T-helper 22 cell (primary cell): ENCODE measurements at places on chromosomes 4 and X.

DNA sequence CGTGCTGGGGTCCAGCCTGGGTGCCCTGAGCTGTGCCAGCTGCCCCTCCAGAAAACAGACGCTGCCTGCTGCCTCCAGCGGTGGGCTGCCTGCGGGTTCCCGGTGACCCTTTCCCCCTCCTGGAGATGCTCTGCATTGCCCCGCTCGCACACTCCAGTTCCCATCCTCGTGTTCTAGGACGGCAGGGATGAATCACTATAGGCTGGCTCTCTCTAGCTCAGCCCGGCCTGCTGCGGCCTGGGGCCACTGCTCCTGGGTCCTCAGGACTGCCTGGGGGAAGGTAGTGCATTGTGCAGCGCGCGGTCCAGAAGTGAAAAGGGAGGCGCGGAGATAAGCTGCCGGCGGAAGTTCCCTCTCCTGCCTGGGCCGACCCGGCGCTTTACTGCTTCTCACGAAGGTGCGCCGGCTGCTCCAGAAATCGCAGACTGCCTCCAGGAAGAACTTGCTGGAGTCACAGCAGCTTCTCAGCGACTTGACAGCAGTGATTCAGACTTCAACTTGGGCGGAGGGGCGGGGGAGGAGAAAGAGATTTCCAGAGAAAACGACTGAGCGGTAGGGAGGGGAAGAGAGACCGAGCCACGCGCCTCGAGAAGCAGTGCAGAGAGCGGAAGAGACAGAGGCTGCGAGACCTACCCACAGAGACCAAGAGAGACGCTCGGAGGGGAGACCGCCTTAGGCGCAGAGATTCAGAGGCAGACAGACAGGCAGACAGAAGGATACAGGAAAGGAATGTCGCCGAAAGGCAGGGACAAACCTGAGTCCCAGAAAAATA is 6.7 kb upstream of the MSX1 start:
- no peak for DNase-seq

- no peak for DNase-seq
These were observed 252.6 kb upstream of the GPR101 start for GRCh38 chrX:137286423-137286822.

GRCh38 chr4:96262057-96262456 is 422.2 kb downstream of the PDHA2 start:
- DNase-seq, result no peak

DNA sequence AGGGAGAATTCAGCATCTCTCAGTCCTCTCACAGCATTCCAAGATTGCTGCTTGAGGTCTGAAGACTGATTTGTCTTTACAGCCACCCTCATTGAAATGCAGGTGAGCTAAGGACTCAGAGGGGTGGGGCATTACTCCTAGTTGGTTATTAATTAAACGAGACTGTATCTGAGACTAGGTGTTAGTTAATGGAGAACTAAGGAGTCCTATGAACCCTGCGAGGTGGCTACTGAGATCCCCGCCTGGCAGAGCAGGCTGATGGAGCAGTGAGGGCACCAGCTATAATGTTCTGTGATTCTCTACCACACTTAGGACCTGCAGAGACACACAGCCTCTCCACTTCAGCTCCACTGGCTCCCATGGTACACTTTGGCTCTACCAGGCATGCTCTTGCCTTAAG is 215.3 kb downstream of the MID1IP1 start:
- no peak for DNase-seq

DNA sequence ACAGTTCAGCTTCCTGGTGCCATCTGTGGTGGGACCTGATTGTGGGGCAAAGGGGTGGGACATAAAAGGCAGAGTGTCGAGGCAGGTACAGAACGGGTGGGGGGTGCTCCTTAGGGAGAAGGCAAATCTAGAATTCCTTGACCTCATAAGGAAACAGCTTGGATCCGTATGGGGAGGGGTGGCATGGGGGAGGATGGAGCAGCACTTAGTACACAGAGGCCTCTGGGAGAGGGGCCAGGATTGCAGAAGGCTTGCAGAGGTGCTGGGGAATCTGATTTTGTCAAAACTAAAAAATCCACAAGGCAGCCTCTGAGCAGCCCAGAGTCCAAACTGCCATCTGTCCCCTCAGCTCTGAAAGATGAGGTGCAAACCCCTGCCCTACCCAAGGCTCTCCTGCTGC is 2.3 kb upstream of the EMD start:
- no peak for DNase-seq

DNA sequence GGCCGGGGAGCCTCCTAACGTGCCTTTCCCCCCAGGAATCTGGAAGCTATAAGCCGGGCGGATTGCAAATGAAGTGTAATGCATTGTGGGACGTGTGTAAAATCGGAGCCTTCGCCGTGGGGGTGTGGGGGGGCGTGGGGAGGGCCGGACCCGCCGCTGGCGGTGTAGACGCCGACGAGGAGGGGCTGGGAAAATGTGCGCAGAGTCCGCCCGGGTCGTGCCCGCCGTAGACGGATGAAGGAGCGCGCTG is 1.3 kb downstream of the STOX2 start:
- no peak for DNase-seq

DNA sequence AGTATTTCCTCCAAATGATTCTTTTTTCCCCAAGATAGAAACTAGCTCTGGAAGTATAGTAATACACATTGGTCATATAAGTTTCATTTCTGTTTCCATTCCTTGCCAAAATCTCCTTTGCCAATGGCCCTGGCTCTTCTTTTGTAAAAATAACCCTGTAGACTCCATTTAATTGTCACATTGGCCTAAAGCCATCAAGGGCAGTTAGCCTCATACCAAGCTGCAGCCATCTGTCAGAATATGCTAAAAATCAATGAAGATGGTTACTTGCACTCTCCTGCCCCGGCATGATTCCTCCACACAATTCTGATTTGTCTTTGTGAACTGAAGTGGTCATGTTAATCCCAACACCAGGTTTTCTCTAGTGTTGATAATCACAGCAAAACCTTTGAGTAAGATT is 380.5 kb downstream of the SH2D1A start:
- DNase-seq, result no peak

DNA sequence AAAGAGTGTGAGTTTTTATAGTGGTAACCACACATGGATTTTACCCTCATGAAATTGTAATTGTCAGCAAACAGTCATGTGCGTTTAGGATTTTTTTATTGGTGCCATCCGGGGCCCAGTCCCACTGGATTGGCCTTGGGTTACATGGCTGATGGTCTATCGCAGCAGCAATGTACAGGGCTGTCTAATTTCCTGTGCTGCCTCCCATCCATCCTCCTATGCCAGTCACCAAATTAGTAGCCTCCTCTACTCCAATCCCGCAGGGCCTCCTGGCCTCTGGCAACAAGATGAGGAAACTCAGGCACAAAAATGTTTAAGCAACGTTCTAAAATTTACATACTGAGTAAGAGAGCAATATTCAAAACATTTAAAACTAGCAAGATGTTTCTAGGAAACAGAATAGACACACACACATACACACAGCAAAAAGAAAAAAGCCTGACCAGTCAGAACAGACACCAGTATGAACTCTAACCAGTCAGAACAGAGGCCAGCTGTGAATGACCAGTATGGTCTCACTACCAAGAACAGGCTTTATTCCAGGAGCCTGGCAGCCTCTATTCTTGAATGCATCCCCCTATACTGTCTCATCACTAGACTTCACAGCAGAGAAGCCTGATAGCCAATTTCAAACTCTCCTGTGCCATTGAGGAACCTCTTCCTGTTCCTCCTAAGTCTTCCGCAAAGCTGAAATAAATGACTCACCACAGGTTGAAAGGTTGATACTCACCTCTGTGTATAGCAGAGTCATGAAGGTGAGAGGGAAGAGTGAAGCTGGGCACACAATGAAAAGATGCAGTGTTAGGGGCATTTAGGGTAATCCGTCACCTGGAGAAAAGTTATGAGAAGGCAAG is 42.6 kb downstream of the CHRNA9 start:
- no peak for DNase-seq

- DNase-seq, result no peak
These were observed 333.8 kb downstream of the C4orf33 start for GRCh38 chr4:129429581-129430320.

- DNase-seq, result no peak
These were observed 253.0 kb downstream of the COX7B2 start for GRCh38 chr4:46656071-46656470.

DNA sequence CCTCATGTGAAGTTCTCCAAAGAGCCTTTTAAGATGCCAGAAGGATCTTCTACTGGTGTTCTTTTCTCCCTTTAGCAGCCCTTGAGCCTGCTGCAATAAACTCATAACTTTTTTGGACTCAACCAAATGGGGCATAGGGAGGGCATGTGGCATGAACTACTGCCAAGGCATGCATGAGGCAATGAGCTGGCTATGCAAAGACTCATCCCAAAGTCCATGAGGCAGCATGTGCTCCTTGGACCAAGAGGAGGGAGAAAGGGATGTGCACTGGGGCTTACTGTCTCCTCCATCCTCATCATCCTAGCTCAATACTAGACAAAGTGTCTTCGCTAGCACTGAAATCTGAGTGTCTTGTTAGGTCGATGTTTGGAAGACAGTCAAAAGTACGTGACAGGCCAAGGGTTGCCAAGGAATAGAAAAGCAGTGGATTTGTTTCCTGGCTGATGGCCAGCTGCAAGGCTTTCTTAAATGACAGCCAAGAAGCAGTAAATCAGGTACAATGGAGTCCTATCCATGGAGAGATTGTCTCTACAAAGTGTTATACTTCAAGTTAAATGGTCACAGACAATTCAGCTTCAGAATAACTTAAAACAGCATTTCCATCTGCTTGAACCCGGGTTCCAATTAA is 44.5 kb upstream of the ATXN3L start:
- DNase-seq, result no peak

DNA sequence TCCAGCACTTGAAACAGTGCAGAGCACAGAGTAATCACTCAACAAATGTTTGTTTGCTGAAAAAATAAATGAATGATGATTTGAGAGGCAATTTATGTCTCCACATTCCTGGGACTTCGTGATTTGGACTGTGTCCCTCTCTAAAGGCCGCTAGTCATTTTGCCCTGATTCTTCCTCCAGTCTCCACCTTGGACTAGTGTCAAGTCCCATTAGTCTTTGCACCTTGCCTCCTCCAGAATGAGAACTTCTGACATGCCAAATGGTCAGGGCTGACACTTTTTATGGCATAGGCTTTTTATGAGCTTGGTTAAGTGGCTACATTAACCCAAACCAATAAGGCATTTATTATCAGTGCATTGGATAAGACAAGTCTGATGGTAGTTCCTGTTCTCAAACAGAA is 65.1 kb upstream of the POF1B start:
- no peak for DNase-seq

DNA sequence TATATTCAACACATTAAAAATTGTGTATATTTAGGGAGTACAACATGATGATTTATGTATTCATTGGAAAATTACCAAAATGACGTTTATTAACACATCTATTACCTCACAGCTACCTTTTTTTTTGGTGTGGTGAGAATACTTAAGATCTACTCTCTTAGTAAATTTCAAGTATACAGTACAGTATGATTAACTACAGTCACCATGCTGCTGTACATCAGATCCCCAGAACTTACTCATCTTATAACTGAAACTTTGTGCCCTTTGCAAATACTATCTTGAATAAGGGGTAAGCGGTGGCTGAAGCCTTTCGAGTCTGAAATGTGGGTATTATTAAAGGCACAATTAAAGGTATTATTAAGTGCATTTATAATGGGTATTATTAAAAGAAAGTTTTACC is 976 bp downstream of the PHKA1 start:
- no peak for DNase-seq

DNA sequence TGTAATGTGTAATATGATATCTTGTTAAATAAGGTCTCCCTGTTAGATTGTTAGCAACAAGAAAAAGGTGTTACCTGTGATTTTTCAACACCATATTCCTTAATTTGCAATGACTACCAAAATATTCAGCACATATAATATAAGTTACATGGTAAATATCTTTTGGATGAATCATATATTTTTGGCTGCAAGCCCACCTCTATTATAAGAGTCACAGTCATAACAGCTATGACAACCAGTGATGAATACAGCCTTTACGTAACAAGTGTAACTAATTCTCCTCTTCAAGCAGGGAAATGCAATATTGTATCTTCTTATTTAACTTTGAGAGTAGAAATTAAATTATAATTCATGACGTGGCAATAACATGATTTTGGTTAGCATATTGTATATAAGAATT is 187.0 kb downstream of the NLGN4X start:
- DNase-seq, result no peak

GRCh38 chr4:61220556-61220955 is 20.4 kb downstream of the ADGRL3 start:
- no peak for DNase-seq

- no peak for DNase-seq
These were observed 54.3 kb downstream of the CCDC149 start for GRCh38 chr4:24858550-24858949.

- no peak for DNase-seq
These were observed 20.0 kb upstream of the FGFBP2 start for GRCh38 chr4:15982842-15983524.

GRCh38 chr4:34939073-34939472 is 1305.2 kb downstream of the ARAP2 start:
- no peak for DNase-seq

- no peak for DNase-seq
These were observed 119.0 kb upstream of the PDLIM3 start for GRCh38 chr4:185654311-185654710.

DNA sequence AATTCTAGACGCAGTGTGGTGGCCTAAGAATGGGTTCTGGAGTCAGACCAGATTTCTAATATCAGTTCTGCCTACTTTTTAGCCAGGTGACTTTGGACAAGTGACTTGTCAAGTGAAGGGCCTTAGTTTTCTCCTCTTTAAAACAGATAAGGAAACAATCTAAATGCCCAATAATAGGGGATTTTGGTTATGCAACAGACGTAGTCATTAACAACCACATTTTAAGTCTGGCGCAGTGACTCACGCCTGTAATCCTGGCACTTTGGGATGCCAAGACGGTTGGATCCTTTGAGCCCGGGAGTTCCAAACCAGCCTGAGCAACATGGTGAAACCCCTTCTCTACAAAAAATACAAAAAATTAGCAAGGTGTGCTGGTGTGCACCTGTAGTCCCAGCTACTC is 2.1 kb upstream of the ZMYM3 start:
- DNase-seq, result no peak

DNA sequence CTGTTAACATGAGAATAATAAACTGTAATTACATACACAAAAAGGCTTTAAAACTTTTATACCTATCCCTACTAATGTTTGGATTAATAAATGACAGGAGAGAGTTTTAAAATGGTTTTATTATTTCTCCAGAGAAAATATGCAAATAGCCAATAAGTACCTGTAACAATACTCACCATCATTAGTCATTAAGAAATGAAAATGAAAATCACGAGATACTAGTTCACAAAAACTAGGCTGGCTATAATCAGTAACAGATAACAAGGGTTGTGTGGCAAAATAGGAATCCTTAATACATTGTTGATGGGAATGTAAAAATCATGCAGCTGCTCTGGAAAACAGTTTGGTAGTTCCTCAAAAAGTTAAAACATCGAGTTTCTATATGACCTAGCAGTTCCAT is 25.2 kb upstream of the AP1AR start:
- no peak for DNase-seq

DNA sequence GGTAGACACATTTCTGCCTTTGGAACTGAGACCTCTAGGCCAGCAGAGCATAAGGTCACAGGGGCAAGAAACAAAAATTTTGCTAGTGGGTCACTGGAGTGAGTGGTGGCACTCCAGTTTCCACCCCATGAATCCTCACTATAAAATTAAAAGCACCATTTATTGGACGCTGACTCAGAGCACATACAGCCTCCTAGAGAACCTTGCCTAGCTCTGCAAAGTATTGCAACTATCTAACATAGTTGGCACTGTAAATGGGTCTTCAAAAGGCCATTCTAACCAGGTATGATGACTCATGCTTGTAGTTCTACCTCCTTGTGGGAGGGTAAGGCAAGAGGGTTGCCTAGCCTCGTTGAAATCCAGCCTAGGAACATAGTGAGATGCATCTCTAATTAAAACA is 25.1 kb downstream of the RRAGB start:
- no peak for DNase-seq
